ENCODE measurements at places on chromosomes 16 and 17.

- DNase-seq = no peak
Observed at GRCh38 chr16:65745201-65745708, 621.2 kb upstream of the CDH5 start.

GRCh38 chr16:50676684-50677225 lies 4.4 kb downstream of the SNX20 start:
- DNase-seq = no peak

- DNase-seq = no peak
Observed at GRCh38 chr16:12869698-12870427, 31.5 kb upstream of the SHISA9 start.

DNA sequence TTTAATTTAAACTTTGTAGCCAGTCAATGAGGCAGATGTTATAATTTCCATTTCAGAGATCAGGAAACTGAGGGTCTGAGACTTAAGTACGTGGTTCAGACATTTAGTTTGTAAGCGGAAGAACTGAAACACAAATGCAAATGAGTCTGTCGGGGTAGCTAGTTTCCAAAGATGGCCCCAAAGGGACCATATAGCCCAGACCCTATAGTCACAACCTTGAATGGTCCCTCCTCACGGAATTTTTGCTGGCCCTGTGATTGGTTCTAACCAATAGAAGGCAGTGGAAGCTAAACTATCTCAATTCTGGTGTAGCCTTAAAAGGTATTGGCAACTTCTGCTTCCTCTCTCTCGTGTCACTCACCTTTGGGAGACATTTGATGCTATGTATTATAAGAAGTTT lies 7.5 kb upstream of the BCO1 start:
- no peak for DNase-seq

GRCh38 chr16:67720236-67720635 lies 1.1 kb upstream of the GFOD2 start:
- DNase-seq = no peak

- DNase-seq = no peak
Observed at GRCh38 chr17:48649741-48650140, 23.6 kb upstream of the HOXB9 start.

GRCh38 chr17:39527220-39527813 lies 66.0 kb downstream of the CDK12 start:
- no peak for DNase-seq

DNA sequence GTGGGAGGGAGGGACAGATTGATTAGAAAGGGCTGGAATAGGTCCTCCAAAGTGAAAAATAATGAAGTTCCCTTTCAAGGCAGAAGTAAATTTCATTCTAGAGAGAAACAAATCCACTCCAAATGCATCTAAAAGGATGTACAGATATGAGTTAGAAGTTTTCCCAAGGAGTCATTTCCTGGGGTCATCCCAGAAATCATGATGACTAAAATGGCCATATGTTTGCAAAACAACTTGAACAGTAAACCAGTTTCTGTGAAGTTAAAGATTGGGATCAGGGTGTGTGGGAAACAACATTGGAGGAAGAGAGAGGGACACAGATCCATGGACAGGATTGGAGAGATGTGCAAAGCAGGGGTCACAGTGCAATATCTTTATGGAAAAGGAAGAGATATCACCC lies 32.5 kb upstream of the ARHGAP44 start:
- DNase-seq = no peak

GRCh38 chr17:82935966-82936767 lies 96.3 kb upstream of the ZNF750 start:
- DNase-seq = no peak

DNA sequence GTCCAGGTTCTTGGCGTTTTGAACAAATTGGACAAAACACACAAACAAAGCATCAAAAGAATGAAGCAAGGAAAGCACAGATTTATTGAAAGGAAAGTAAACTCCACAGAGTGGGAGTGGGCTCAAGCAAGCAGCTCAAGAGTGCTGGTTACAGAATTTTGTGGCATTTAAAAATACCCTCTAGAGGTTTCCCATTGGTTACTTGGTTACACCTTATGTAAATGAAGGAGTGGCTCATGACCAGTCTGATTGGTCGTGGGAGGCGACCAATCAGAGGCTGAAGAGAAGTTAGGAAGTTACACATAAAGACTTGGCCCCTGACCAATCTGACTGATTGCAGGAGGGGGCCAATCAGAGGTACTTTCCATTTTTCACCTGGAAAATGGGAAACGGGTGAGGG lies 1373.8 kb upstream of the GOT2 start:
- DNase-seq = no peak

DNA sequence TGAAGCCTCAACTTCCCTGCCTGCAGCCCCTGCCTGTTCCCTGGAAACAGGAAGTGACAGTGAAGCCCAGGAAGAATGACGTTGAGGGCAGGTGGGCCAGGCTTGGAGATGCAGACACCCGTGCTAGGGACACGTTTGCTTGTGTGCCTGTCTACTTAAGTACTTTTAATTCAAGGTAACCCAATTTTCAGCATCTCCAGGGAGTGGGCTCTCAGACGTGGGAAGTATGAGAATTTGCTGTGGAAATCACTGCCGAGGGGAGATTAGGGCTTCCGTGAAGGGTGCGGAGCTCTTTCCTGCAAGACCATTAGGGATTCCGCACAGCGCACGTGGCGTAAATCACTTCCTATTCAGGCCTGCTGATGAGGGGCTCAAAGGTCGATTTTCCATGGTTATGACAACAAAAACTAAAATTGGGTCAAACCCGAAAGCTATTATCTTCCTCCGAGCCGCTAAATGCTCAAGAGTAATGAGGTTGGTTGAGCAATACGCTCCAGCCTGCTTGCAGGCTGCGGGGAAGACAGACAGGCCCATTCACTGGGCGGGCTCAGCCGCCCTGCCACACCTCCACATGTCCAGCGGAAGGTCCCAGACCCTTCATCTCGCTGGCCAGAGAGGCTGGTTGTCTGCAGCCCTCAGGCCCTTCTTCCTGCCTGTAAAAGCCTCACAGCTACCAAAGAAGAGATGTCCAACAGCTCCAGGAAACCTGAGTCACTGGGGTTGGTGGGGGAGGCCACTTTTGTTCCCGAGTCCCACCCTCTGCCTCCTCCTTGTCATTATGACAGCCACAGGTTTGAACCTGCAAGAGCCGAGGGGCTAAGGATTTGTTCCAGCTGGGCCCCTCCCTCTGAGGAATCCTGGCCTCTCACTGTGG lies 109.9 kb downstream of the RBFOX3 start:
- DNase-seq = no peak

DNA sequence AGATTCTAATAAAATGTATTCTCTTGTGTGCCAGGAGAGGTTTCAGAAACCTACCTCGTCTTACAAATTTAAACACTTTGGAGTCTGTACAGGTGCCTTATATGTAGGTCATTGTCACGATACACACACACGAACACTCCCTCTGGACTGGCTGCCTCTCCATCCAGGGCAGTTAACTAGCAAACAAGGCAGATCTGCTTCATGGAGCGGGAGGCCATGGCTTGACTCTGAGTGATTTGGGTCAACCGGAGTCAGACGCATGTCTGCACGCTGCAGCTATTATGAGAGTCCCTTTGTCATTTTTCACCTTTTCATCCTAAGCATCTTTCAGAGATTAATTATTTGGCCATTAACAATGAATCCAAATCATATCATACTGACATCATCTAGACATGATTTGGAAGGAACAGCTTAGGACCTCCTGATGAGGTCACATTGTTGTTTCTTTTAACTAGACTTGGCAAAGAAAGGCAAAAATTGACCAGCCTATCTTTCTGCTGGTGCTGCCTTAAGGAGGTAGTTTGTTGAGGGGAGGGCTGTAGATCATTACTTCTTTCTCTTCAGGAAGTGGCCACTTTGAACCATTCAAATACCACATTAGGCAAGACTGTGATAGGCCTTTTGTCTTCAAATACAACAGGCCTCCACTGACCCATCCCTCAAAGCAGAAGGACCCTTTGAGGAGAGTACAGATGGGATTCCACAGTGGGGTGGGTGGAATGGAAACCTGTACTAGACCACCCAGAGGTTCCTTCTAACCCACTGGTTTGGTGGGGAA lies 58.9 kb downstream of the HLF start:
- DNase-seq = no peak

GRCh38 chr17:19398301-19399181 lies 11.6 kb upstream of the MFAP4 start:
- peak; percentile 22 for DNase-seq

GRCh38 chr16:81627024-81627423 lies 152.1 kb upstream of the PLCG2 start:
- DNase-seq = no peak

DNA sequence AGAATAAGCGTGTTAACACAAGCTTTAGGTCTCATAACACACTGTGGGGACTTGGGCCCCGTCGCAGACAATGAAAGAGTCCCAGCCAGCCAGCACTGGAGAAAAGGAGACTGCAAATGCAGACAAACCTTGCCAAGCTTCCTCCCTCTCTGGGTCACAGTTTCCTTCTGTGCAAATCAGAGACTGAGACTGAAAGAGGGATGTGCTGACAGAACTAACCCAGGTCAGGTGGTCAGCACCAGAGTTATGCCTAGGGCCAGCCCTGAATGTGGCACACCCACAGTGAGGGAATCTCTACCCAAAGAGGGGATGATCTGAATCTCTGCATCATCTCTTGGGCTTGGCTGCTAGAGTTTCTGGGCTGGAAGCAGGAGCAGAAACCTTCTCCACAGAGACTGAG lies 282.3 kb upstream of the CCL2 start:
- no peak for DNase-seq

DNA sequence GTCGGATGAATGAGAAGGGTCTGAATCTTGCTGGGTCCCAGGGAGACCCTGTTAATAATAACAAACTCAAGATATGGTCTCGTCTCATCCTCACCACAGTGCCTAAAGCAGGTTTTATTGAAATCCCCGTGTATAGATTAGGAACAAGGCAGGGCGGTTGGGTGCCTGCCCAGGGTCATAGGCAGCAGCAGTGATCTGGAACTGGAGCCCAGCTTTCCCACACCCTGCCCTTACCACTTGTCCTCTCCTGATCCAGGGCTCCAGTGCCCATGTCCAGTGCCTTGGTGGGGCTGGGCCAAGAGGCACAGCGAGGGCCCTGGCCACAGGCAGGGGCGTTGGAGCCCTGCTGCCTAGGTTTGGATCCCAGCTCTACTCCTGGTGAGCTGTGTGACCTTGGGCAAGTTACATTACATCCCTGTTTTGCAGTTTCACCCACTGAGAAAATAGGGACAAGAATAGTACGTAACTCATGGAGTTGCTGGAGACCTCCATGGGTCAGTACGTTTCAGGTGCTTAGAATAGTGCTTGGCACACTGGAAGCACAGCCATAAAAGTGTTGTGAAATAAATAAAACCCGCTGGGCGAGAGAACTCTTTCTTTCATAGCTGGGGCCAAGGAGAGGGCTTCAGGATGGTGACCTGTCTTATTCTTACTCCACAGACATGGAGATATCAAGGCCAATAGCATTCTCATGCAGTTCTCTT lies 13.9 kb downstream of the SOCS3 start:
- DNase-seq = no peak

Data from NCI-H2081 treated with DMSO at 0.1 percent for 48 hours (cell line).